ENCODE measurements at places on chromosomes 12 and 14.

DNA sequence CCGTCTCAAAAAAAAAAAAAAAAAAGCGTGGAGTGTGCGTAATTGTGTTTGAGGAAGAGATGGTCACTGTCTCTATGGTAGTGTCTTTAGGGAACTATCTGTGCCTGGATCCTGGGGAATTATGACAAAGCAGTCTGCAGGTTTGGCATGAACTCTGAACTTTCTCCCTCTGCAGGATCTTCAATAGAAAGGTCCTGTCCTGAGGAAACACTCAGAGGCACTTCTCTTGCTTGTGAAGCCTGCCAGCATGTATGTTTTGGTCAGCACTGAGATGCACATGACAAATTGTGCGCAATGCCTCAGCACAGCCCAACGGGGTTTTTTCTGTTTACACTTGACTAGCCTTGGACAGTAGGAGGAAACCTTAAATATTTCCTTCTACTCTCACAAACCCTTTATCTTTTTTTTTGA, 46.6 kb downstream of the ATF7 start:
- peak; percentile 20 for DNase-seq

DNA sequence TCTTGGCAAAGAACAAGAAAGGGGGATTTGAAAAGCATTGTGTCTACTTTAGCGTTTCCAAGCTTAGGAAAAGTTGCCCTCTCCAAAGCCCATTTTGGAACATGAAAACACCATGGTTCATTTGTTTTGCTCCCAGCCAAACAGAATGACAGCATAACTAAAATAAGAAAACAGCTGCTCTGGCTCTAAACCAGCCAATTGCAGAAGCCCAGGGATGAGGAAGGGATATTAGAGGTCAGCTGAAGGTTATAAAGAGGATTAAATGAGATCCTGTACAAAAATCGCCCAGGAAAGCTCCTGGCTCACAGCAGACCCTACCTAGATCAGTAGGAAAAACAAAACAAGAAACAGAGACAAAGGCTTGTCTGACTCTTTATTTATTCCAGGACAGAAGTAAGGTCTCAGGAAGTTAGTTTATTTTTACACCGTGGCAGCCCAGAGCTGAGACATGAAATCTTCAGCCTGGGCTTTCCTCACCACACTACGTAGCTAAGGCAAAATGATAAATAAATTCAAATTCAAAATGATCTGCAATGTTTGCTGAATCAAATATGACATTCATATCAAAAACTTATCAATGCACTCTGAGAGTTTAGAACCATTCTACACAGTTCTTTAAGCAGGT, 25.9 kb downstream of the SPX start:
- no peak for DNase-seq

- no peak for DNase-seq
Measured at GRCh38 chr12:42130672-42131402, 13.8 kb downstream of the GXYLT1 start.

GRCh38 chr12:127307528-127307927, 959.4 kb upstream of the TMEM132C start:
- DNase-seq = no peak

DNA sequence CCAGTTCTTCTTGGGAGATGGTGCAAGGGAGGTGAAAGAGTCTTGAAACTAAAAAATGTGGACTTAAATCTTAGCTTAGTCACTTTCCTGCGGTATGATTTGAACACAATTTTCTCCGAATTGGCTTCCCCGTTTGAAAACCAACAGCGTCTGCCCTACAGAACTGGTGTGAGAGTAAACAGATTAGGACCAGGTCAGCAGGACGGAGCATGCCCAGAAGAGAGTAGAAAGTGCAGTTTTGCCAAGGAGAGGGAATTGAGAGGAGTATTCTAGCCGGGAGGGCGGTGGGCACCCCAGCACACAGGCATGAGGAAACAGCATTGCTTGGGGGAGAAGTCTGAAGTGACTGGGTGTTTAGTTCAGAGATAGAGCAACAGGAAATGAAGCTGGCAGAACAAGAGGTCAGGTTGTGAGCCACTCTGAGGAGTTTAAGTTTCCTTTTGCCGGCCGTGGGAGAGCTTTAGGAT, 927.1 kb downstream of the VRK1 start:
- DNase-seq = peak; percentile 22

- no peak for DNase-seq
Measured at GRCh38 chr12:42571327-42572009, 18.1 kb downstream of the PRICKLE1 start.

DNA sequence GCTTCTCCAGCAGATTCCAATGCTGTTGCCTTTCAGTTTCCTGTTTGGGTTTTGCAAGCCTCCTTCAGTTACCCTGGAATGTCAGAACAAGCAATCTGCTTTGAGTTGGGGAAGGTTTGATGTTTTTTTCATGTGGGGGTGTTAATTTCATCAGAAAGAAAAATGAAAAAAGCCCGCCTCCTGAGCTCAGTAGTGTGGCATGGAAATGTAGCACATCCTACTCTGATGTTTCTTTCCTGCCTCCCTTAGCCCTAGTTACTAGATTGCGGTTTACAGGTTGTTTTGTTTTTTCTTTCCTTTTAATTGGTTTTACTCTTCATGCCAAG, 22.6 kb downstream of the IFNG-AS1 start:
- DNase-seq = no peak

- DNase-seq = no peak
Measured at GRCh38 chr12:52860102-52860823, 11.5 kb upstream of the KRT78 start.

DNA sequence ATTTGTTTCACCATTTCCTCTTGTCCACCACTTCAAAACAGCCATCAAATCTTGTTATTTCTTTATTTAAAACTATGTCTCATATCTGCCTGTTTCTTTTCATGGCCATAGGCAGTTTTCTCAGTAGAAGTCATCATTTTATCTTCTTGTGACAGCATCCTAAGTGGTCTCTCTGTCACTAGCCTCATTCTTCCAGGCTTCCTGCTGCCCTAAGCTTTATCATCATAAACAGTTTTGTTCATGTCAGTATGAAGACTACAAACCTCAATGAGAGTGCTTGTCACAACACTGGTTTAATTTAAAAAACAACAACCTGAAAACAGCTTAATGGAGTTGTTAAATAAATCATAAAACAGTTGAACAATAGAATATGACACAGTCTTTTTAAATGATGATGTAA, 387.8 kb upstream of the RPL10L start:
- no peak for DNase-seq

GRCh38 chr12:96256672-96257361, 62.6 kb downstream of the ELK3 start:
- no peak for DNase-seq

- DNase-seq = no peak
Measured at GRCh38 chr14:43901911-43902673, 605.0 kb downstream of the FSCB start.

GRCh38 chr12:110668480-110669192, 20.3 kb downstream of the HVCN1 start:
- no peak for DNase-seq

GRCh38 chr12:111937429-111937828, 75.5 kb downstream of the TMEM116 start:
- no peak for DNase-seq
